CD4-positive, alpha-beta T cell treated with Interleukin-6 for 4 hours (primary cell): ENCODE measurements at places on chromosomes 5 and 9.

DNA sequence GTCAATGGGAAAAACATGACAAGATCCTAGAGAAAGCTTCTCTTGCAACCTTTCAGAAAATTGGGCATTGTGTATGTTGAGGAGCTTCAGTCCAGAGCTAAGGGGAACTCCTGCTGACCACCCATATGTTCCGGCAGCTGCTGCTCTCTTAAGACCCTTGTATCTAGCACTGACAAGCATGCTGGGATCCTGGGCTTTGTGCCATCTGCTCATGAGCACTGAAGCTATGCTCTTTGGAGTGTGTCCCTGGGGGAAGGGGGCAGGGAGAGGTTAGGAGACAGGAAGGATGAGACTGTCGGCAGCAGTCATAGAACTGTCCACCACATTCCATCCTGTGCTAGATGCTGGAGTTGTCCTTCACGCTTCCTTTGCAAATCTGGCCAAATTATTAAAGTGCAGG lies 109.3 kb downstream of the JAKMIP2 start:
- no peak for DNase-seq

- no peak for DNase-seq
Measured at GRCh38 chr5:85268194-85268593, 883.5 kb upstream of the EDIL3 start.

DNA sequence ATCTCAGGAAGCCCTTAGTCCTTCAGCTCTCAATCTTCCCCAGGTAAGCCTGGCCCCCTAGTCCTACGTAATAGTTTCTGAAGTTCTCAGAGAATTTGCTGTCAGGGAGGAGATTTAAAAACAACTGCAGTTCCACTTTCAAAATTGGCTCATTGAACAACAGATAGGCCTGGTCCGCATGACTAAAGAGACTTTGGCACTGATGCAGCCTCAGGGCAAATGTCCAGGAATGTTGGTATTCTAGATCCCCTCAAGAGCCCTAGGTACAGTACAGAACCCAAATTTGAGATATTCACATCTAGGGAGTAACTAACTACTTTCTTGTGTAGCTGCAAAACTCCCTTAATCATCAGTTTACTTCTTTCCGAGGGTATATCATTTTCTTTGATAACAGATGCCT lies 162.8 kb downstream of the GABRG2 start:
- DNase-seq, result no peak

DNA sequence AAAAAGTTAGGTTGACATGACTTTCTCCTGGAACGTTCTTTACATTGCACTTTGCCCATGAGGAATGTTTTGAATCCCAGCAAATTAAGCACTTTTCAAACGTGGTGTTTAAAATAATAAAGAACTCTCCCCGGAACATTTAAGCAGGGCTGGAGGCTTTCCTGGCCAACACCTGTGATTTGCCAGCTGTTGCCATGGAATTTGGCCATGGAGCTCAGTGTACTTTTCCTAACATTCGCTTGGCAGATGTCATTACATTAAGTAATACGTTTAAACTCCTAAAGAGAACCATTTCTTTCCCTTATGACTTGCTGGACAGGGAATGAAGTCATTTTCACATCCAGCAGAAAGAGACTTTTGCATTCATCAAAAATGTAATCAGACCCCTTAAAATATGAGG lies 146.1 kb downstream of the GAS1 start:
- DNase-seq, result no peak

- DNase-seq, result no peak
Measured at GRCh38 chr5:10789726-10790125, 28.7 kb upstream of the DAP start.

DNA sequence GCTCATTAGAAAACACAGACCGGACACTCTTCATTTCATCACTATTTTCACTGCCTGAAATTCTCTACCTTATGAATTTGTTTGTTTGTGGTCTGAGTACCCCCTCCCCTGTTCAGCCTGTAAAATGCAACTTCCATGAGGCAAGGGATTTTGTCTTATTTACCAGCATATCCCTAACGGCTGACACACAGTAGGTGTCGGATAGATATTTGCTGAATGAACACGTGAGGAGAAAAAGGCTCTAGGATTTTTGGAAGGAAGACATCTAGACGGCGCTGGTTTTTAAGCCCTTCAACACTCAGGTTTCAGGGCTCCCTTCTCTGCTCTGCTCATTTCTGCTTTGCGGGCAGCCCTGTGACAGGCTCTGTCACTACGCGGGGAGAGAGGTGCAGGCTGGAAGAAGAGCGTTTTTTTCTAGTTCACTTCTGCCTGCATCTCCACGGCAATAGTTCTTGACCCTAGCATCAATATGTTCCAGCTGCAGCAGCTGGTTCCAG lies 41.0 kb downstream of the KCNMB1 start:
- no peak for DNase-seq

- DNase-seq, result no peak
Measured at GRCh38 chr5:154218786-154219185, 28.3 kb downstream of the GALNT10 start.

DNA sequence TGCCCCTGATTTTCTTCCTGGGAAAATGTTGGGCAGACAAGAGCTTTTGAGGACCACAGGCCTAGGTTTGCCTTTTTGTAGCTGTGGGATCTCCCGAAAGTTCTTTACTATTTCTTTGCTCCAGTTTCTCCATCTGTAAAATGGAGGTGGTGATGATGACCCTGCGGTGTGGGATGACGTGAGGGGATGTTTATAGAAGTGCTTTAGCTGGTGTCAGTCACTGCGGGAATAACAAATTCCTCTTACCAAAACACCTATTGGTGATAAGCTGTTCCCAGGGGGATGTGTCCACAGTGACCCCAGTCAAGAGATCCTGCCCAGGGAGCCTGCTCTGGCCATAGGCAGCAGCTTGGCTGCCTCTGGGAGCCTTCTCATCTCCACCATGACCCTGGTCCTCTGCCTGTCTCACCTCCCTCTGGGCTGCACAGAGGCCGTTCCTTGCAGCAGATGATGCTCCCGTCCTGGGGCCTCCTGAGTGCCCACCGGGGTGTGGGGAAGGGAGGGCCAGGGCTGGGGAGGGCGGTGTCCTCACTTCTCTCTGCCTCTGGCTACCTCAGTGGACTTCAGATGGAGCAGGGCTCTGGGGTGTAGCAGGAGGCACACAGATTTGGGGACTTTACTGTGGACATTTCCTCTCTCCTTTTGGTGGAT lies 77.2 kb downstream of the COL15A1 start:
- no peak for DNase-seq

DNA sequence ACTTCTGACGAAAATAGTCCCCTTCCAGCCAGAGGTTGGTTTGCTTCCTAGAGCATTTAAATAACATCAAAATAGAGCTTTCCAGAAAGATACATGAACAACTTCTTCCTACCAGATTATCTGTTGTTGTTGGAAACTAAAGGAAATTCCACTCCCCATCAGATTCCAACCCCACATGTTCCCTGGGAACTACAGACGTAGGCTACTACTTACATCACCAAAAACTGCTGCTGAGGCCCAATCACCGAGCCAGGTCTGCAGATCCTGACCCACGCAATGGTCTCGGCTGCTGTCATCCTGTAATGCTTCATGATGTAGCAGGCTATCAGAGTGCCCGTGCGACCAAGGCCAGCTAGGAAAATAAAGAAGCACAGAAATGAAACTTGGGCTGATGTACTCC lies 73.4 kb downstream of the HABP4 start:
- DNase-seq, result no peak

- no peak for DNase-seq
Measured at GRCh38 chr9:128252317-128253139, 23.3 kb downstream of the GOLGA2 start.

DNA sequence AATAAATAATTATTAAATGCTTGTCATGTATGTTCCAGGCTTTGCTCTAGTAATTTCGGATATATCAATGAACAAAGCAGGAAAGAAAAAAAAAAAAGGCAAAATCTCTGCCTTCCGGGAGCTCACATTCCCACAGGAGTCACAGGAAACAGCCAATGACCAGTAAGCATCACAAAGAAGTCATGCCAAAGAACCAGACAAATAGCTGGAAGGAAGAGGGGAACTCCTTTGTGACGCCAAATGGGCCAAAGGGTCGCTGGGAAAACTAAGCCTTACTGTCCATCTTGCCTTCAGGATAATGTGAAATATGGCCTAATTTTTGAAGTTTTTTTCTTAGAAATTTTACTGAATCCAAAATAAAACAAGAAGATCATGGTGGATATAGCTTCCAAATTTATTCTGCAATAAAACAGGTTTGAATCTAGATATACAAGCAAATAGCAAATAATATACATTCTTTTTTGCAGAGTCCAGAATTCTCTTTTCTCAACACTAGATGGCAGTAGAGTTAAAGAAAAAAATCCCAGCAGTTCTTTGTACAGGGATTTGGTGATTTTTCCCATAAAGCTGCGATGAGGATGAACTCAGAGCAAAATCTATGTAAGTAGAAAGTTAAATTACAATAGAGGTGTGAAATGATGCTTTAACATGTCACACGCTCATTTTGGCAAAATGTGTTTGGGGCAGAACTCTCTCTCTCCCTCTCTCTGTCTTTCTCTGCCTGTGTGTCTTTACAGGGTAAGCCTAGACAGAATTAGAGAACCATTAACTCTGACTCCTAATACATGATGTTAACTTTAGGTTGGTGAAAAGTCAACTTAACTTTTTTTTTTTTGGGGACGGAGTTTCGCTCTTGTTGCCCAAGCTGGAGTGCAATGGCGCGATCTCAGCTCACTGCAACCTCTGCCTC lies 60.0 kb upstream of the TUT7 start:
- DNase-seq, result no peak

- no peak for DNase-seq
Measured at GRCh38 chr5:78550891-78551290, 97.7 kb downstream of the LHFPL2 start.

GRCh38 chr5:59503220-59503619 lies 390.3 kb downstream of the PDE4D start:
- no peak for DNase-seq

DNA sequence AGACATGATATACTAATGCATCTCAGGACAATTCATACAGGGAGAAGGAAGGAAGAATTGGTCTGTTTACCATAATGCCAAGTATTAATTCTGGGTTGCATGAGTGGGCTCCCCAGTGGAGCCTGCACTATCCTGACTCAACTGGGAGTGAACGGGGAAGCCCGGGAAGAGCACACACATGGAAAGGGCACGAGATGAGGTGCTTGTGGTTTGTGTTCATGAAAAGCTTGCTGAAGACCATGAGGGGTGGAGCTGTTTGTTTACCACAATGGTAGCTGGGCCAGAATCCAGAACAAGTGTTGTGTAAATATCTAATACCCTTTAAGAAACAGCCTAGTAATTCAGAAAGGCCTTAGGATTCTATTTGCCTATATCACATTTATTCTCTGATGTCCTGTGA lies 44.6 kb downstream of the POC5 start:
- no peak for DNase-seq

DNA sequence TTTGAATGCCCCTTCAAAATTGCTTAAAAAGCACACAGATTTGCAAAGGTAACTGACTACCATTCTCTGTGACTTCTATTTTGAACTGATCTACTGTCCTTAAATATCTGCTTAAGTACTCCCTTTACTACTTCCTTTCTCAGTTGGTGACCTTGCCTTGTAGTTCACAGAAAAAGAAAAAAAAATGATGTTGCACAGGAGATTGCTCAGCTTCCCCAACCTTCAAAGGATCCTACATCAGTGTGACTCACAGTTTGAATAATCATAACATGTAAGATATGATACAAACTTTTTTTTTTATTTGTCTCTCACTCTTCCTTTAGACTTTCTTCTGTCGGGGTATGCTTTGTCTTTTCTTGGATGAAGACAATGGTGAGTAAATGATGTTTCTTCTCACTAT lies 1029.6 kb downstream of the CDH12 start:
- DNase-seq, result no peak

GRCh38 chr9:69081261-69081660 lies 45.7 kb downstream of the FXN start:
- DNase-seq, result no peak

GRCh38 chr9:126689027-126689825 lies 75.5 kb downstream of the LMX1B start:
- DNase-seq, result no peak

- no peak for DNase-seq
Measured at GRCh38 chr9:95074632-95075031, 242.9 kb downstream of the FANCC start.

GRCh38 chr9:78122631-78123030 lies 91.0 kb upstream of the GNAQ start:
- DNase-seq, result no peak

- no peak for DNase-seq
Measured at GRCh38 chr5:131260895-131261294, 3.0 kb upstream of the CDC42SE2 start.

DNA sequence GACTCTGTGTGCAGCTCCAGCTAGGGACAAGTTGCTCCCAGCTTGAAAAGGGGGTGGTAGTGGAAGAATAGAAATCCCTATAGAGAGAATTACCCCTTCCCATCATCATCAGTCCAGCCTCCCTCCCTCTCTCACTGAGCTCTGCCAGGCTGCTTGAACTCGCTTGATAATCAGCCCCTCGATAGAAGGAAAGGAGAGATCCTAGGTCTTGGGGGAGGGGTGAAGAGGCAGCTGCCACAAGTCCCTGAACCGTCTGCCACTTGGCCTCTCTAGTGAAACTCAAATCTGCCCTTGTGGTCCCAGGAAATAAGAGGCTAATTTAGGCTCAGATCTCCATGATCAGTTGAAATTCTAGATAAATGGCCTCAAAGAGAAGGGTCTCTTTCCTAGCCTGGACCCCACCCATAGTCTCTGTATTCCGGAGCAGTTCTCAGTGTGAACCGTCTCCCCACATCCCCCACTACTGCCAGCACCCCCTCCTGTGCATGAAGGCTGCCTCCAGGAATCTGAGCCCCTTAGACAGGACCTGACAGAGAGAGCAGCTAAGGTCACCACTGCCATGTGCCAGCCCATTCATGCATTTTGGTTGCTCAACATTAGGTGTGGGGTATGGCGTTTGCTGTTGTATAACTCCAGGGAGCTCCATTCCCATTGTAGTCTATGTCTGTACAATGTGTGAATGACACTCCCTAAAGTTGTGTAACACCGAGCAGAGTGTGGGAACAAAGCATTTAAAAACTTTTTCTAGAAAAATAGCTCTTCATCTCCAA lies 5.5 kb downstream of the DNAJB5 start:
- no peak for DNase-seq

GRCh38 chr9:72441848-72442607 lies 77.0 kb upstream of the ZFAND5 start:
- DNase-seq, result peak; percentile 32

DNA sequence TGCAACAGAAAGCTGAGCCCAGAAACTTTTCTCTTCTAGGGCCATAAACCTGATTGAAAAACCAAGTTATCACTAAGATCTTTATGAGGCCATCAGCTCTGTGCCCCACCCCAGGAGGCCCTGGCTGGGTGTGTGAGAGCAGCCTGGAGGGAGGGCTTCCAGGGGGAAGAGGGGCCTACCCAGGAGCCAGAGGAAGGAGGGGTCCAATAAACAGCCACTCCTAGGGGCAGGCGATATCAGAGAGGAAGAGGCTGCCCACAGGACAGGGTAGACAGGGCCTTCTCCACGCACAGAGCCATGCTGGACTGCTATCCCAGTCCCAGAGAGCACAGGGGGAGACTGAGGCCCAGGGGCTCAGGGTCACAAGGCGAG lies 4.5 kb upstream of the CDX1 start:
- DNase-seq, result no peak

DNA sequence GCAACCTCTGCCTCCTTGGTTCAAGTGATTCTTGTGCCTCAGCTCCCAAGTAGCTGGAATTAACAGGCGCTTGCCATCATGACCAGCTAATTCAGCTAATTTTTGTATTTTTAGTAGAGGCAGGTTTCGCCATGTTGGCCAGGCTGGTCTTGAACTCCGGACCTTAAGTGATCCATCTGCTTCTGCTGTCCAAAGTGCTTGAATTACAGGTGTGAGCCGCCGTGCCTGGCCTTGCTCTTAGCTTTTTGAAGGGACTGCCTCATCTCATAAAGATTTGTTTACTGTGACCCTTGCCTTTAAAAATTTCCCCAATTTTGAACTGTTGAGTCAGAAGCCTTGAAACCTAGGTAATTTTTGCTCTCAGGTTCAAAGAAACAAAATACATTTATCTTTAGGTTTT lies 17.3 kb downstream of the GPBP1 start:
- DNase-seq, result no peak
